NCI-H1930 (cell line): ENCODE measurements at places on chromosomes 7 and 10.

DNA sequence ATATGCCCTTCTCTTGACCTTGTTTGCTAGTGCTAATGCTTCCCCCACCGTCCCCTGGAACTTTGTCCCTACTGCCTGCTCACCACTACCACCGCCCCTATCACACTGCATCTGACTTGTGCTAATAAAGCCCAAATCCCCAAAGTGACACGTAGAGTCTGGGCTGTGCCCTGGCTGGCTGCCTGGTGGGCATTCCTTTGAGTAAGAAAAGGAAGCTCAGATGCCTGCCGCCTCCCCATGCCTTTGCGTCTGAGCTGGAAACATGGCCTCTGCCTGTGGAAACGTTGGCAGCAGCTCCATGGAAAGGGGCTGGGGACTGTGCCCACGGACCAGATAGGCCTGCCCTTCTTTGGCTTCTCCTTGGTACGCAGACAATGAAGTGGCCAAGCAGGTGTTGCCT lies 138.3 kb downstream of the CYP26A1 start:
- DNase-seq, result no peak

DNA sequence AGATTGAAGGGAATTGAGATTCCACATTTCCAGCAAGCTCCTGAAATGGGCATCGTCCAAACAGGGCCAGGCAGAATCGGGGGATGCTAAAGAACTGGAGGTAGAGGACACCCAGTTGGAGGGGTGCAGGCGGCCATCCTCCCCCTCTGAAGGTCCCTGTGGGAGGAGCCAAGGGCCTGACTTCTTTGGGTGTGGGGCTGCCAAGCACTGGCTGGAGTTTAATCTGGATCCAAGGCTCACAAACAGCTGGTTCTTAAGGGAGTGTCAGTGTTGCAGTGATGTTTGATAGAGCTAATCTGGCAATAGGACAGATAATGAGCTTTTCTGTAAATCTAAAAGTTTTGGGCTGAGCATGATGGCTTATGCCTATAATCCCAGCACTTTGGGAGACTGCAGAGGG lies 20.8 kb downstream of the TSPAN14 start:
- no peak for DNase-seq

- DNase-seq, result no peak
These were observed 52.9 kb upstream of the HBP1 start for GRCh38 chr7:107115762-107116540.

- no peak for DNase-seq
These were observed 18.0 kb downstream of the ADAP1 start for GRCh38 chr7:936386-937054.

GRCh38 chr7:155543011-155543876 lies 3.1 kb downstream of the CNPY1 start:
- no peak for DNase-seq

GRCh38 chr7:87413951-87414793 lies 61.3 kb downstream of the ABCB4 start:
- DNase-seq, result no peak

DNA sequence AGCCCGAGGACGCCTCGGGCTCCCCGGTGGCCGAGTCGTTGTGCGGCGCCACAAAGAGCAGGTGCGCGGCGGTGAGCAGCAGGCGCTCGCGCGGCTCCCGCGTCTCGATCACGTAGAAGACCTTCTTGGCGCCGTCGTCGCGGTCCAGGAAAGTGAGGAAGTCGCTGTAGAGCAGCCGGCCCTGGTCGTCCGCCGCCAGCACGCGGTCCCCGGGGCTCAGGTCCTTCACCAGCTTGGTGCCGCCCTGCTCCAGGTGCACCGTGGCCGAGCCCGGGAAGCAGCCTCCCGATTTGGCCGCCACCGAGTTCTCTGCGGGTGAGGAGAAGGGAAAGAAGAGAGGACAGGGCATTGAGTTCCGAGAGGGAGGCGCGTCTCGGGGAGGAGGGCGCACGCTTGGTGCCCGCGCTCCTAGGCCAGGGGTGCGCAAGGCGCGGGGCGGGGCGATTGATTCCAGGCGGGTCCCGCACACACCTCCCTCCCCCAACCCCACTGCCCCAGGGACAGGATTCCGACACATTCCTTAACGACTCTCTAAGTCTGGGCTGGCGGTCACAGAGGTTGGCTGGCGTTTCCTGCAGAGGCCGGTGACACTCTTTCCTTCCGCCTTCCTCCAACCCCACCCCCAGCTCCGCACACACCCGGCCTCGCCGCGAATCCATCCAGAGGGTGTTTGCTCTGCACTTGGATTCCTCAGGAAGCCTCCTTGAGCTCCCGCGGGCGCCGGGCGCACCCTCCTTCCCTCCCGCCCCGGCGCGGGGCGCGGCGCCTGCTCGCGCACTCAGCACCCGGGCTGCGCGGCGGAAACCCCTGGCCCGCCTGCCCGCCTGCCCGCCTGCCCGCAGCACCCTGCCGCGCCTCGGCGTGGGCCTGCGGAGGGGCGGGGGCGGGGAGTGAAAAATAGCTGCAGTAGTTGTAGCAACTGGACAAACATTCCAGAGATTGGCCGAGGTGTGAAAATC lies 8.6 kb downstream of the SHH start:
- no peak for DNase-seq

- DNase-seq, result no peak
These were observed 68.4 kb downstream of the CDHR3 start for GRCh38 chr7:106031300-106032035.

DNA sequence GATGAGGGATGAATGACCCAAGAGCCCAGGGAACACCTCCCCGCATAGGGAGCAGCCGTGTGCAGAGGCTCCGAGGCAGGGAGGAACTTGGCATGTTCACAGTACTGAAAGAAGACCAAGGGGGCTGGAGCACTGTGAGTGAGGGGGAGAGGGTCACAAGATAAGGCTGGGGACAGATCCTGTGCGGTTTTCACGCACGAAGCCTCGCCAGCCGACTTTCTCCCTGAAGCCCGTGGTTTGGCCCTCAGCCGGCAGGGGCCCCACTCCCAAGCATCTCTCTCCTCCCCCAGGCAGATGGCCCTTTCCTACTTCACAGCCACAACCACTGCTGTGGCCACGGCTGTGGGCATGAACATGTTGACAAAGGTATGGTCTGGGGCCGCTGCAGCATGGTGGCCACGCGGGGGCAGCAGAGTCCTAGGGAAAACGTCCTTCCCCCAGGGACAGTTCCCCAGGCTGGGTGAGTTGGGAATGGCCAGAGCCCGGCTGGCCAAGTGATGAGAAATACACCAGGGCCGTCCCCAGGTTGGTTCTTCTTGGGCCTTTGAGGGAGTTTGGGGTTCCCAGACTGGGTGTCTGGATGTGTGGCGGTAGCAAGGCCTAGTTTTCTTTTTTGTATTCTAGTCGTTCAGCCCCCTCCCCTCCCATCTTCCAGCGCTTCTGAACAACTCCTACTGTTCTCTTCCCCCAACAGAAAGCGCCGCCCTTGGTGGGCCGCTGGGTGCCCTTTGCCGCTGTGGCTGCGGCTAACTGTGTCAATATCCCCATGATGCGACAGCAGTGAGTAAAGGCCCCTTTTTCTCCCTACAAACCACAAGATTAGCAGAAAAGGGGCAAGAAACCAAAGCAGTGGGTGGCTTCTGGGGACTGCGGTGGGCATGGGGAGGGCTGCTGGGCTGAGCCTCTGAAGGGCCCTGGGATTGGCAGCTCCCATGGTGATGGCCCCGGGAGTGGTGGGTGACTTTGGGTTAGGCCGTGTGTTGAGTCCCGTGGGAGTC lies 14.4 kb upstream of the WBP1L start:
- peak; percentile 25 for DNase-seq

- no peak for DNase-seq
These were observed 47.4 kb downstream of the CH25H start for GRCh38 chr10:89159761-89160160.

DNA sequence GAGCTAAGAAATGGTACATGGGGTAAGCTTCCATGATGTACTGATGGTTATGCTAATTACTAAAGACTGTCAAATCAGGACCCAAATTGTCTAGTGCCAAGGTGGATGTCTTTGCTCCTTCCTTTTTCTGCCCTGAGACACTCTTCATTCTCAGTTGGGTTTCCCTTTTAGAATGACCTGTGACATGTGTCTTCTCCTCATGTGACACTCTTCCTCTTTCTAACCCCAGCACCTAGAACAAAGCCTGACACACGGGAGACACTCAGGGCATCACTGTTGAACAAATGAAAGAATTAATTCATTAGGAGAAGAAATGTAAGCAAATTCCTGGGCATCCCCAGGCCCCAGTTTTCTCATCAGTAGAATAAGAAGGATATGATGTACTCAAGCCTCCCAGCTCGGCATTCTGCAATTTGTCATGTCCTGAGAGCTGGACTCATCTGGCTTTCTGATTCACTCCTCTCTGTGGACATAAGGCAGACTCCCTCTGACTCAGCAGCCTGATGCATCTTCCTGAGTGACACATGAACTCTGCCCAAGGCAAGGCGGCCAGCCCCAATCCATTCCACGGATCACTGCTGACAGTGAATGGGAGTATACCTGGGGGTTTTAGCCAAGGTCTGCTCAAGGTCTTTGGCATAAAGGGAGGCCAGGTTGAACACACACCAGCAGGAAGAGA lies 473.8 kb downstream of the KCNMA1 start:
- peak; percentile 9 for DNase-seq

DNA sequence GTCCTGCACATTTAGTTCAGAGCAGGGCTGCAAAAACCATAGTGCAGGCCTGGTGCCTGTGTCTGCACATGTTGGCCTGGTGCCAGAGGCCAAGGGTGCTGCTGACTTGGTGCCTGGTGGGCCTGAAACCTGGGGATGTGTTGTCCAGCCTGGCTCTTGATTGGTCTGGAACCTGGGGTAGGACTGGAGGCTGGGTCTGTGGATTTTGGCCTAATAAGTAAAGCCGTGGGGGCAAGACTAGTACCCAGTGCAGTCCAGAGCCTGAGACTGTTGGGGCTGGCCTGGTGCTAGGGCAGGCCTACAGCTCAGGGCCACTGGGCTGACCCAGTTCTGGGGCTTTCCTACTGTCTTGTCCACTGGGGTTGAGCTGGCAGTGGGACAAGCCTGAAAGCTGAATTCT lies 817.9 kb downstream of the DNAJB9 start:
- DNase-seq, result no peak

GRCh38 chr7:90211391-90212148 lies at the start of gene STEAP2:
TSS of gene STEAP2 (plus strand) at chr7:90211740. CDS start at chr7:90225083, 13,343 bp downstream.
- DNase-seq, result peak; percentile 87

DNA sequence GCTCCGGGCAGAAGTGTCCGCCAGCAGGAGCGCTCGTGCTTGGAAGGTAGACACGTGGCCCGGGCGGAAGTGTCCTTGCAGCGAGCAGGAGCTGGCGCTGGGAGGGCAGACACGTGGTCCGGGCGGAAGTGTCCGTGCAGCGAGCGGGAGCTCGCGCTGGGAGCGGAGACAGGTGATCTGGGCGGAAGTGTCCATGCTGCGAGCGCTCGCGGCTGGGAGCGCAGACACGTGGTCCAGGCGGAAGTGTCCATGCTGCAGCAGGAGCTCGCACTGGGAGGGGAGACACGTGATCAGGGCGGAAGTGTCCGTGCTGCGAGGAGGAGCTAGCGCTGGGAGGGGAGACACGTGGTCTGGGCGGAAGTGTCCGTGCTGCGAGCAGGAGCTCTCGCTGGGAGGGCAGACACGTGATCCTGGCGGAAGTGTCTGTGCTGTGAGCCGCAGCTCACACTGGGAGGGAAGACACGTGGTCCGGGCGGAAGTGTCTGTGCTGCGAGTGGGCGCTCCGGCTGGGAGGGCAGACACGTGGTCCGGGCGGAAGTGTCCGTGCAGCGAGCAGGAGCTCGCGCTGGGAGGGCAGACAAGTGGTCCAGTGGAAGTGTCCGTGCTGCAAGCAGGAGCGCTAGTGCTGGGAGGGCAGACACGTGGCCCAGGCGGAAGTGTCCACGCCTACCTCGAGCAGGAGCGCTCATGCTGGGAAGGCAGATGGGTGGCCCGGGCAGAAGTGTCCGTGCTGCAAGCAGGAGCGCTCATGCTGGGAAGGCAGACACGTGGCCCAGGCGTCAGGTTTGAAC lies 41.1 kb upstream of the PRKAR1B start:
- DNase-seq, result no peak
